Upper lobe of left lung (tissue), 6 donors: ENCODE measurements at places on chromosomes 13 and 19. TPM values are rescaled to one million over a fixed set of nuclear protein-coding genes. Genes with fewer than 3 reads are reported as not detected.

Gene MEIOSIN
- not detected for total RNA-seq

Gene MLNR
- not detected for total RNA-seq

Gene KLF1
- 0.44 TPM for total RNA-seq

Gene KIR3DL2
- 0.46 TPM for total RNA-seq

GRCh38 chr19:2239771-2240770 is 3.4 kb downstream of the SF3A2 start:
- DNase-seq: peak; percentile 77
- peaks cover 18% of the 10 kb centered on the region for H3K36me3 ChIP-seq
- H3K4me1 ChIP-seq: peaks cover 61% of the 10 kb centered on the region
- peak overlapping the region; percentile 74 for H3K27ac ChIP-seq

GRCh38 chr13:111047326-111047725 is 67.8 kb upstream of the ARHGEF7 start:
- peaks cover 9% of the 10 kb centered on the region for H3K4me1 ChIP-seq
- H3K36me3 ChIP-seq: no peaks in the 10 kb centered on the region
- H3K27me3 ChIP-seq: no peaks in the 10 kb centered on the region
- peak overlapping the region; percentile 25 for H3K27ac ChIP-seq
- no peak for DNase-seq

DNA sequence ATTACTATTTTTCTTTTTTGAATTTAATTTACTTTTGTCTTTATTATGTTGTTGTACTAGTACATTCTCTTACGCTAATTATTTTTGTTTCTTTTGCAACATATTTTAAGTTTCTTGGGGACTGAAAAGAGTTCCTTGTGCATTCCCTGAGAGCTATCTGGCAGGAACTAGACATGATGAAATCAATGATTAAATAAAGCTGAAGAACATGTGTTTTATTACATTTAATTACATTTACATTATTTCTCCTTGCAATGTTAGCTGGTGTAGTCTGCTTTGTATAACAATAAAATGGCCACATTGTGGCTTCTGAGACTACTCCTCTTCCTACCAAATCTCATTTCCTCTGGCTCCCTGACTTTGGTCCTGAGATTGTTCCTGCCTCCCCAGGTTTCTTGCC is 244.9 kb downstream of the NDFIP2 start:
- DNase-seq: no peak
- H3K4me1 ChIP-seq: no peaks in the 10 kb centered on the region
- no peaks in the 10 kb centered on the region for H3K27me3 ChIP-seq
- H3K27ac ChIP-seq: no peak overlapping the region

DNA sequence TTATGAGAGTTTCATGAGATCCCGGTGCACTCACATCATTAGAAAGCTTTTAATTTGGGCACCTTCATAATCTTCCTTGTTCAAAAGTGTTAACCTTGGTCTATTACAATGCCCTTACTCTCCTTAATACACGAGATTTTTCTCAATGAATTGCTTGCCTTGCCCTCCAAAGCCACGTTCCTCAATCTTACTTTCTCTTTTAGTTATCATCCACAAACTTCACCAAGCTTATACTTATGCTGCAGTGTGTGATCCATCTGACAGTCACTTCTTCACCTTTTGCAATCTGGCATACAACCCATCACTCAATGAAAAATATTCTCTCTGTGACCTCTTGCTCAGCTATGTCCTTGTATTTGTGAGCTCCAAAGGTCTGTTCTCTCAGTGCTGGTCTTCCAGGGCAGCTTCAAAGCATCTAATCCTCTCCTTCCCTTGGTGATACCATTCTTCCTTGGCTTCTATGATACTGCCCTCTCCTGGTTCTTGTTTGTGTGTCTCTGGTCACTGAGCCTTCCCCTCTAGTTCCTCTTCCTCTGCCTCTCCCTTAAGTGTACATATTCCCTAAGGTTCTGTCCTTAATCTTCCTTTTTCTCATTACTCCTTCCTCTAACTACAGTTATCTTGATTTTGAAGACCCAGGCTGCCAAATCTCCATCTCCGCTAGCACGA is 202.2 kb upstream of the STARD13 start:
- no peaks in the 10 kb centered on the region for H3K27me3 ChIP-seq
- peak overlapping the region; percentile 50 for H3K27ac ChIP-seq
- DNase-seq: no peak
- H3K4me1 ChIP-seq: no peaks in the 10 kb centered on the region
- H3K4me3 ChIP-seq: no peak overlapping the region
